ENCODE measurements at places on chromosomes 7 and 10.

GRCh38 chr7:138962561-138963270, 18.5 kb downstream of the KIAA1549 start:
- no peak for DNase-seq

DNA sequence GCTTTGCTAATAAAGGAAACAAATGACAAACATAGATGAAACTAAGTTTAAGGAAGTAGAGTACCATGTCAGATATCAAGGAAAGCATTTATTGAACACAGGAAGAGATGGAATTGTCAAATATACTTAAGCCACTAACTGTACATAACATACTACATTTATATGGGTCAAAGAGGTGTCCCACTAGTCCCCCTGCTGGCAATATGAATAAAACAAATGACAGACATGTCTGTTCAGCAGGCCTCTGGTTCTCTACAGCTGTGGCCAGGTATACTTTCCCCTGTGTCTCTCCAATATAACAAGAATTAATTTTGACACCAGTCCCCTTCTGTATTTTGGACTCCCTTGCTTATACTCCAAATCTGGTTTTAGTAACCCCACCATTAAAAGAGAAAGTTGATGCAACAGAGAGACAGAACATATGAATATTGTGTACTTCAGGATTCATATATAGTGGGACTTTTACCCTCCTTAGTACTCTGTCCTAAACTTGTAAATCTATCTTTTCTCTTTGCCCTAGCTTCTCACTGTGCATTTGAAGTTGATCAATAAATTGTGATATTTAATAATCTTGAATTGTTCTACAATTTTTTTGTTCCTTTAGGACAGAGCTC, 42.9 kb downstream of the CD36 start:
- peak; percentile 14 for DNase-seq

GRCh38 chr7:64653721-64654401, 12.1 kb upstream of the ZNF107 start:
- no peak for DNase-seq

GRCh38 chr10:55283031-55283430, 482.0 kb upstream of the PCDH15 start:
- DNase-seq: no peak

GRCh38 chr10:24453404-24453830, 244.5 kb downstream of the KIAA1217 start:
- no peak for DNase-seq

All from HFF-Myc (cell line).